LHCN-M2 (cell line): ENCODE measurements at places on chromosomes 12 and 14.

DNA sequence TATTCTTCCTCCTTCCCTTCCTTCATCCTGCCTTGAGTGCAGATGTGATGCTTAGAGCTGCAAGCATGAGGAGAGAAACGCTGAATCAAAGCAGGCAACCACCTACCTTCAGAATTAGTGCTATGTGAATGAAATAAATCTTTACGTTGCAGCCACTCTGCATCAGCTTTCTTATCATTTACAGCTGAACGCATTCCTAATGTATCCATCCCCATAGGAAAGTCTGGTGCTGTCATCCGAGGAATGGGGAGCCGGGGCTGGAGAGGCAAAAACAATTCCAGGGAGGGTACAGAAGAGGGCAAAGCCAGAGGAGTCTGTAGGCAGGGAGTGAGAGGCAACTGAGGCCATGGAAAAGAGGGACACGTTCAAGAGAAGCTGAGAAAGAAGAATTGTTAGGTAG, 90.0 kb downstream of the GCH1 start:
- DNase-seq: no peak

- no peak for DNase-seq
Measured at GRCh38 chr14:96671218-96671617, 126.0 kb upstream of the VRK1 start.

- DNase-seq: no peak
Measured at GRCh38 chr14:33592297-33592696, 358.6 kb downstream of the EGLN3 start.

DNA sequence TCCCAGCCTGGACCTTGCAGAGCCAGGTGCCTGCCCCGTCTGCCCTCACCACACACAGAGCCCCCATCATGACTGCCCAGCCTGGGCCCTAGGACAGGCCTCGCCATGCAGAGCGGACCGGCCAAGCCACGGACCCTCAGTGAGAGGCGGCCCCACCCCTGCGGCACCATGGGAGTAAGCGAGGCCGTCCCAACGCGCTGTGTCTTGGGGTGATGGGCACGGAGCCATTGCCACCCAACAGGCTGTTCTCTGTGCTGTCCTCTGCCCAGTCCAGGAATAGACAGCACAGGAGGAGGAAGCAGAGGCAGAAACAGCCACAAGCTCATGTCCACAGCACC, 39.2 kb downstream of the GALNT9 start:
- no peak for DNase-seq

DNA sequence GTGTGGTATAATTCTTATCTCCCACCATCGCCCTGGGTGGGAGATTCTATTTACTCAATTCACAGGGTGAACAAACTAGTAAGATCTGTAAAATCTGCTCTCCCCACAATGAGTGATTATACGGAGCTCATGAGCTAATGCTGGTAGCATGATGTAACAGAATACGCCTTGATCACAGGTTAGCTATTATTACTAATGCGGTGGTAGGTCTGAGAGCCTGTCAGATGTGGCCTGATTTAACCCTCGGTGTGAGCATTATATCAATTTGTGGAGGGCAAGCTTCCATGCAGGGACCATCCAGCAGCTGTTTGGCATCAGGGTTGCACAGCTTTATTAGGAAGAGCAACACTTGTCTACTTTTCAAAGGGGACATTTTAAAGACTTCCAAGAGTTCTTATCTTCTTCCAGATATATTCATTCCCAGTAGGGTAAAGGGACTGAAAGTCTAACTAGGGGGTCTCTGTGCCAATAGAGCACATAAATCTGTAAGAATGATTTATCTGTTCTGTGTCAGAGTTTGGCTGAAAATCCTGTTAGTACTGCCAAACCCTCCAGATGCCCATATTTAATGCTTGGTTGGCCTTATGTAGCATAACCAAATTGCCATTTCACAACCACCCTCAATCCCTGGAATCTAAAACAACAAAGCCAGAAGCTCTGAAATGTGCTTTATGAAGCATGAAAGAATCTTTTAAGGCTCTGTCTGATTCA, 18.7 kb downstream of the TSHR start:
- no peak for DNase-seq

GRCh38 chr12:78725033-78725432, 139.5 kb upstream of the SYT1 start:
- DNase-seq: no peak

DNA sequence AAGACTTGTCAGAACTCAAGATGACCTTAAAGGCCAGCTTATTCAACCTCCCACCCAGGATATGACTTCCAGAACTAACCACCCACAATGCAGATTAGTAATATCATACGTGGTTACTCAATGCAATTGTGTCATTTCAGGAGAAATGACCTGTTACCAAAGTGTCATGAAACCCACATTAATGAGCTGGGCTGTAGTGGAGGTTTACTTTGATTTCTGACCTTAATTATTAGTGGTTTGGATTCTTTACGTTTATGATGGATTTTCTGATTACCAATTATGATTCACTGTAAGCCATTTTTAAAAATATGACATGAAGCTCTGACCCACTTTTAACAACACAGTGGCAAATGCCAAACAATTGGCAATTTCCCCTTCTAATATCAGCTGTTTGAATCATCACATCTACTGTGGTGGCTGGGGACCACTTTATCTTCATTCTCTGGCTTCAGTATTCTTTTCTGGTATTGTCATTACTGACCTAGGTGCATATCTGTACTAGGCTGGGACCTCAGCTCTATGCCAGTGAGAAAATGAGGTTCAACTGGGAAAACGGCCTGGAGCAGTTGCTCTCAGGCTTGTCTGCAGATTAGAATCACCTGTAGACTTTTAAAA, 223.3 kb downstream of the RGS6 start:
- no peak for DNase-seq

DNA sequence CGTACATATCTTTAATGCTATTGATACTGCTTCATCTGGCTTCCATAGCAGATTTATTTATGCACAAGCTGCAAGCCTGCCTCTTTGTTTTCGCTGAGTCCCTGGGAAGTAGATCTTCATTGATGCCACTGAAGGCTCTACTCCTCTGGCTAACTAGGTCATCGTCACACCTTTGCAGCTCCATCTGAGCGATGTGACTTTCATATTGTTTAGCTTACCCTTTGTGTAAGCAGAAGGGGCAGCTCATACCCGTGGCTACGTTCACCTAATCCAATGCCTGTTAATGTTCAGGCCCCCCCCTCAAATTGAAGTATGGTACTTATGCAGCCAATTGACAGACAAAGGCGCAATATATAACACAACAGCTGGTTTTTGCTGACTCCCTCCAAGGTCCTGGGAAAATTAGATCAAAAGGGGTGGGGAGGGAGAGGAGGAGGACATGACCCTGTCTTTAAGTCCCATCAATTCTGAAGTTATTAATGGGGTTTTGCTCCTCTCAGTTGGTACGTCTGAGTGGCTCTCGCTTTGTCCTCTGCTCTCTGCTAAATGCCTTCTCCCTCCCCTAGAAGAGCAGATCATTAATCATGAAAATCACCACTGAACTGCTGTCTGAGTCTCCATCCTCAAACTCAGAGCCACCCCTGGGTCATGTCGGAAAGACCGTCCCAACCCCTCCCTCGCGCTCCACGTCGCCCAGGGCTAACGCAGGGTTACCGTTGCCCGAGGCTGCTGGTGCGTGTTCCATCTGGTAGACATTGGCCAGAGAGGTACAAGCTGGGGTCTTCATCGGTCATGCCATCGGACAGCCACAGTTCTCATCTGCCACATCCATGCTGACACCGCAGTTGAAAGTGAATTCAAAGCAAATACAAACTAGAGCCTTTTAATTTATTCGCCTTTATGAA, 128.8 kb downstream of the ADGRD1 start:
- no peak for DNase-seq

DNA sequence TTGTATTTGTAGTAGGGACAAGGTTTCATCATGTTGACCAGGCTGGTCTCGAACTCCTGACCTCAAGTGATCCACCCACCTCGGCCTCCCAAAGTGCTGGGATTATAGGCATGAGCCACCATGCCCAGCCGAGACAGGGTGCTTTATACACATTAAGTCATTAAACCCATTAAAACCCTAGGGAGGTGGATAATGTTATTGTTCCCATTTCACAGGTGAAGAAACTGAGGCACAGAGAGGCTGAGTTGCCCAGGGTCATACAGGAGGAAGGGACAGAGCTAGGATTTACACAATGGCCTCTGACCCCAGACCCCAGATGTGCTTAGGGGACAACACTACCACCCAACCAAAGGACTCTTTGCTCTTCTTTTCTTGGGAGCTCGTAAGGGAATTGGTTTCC, 51.0 kb upstream of the RIN3 start:
- DNase-seq: no peak

- DNase-seq: peak; percentile 75
Measured at GRCh38 chr12:126069549-126070165, 1004.4 kb downstream of the AACS start.

- no peak for DNase-seq
Measured at GRCh38 chr12:18799561-18799960, 61.6 kb downstream of the CAPZA3 start.

DNA sequence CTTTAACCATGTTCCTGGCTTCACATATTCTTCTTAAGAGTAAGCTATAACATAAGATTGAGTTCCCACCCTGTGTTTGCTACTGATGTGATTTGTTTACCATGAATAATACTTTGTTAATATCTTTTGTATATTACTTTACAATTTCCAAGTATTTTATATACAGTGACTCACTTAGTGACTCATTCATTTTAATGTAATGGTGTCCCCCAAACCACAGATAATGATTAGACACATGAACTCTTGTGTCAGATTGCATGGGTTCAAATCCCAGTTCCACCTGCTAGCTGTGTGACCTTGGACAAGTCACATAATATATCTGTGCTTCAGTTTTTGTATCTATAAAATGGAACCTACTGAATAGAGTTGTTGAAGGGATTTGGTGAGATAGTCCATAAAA, 76.1 kb downstream of the MYF5 start:
- DNase-seq: peak; percentile 15

- peak; percentile 26 for DNase-seq
Measured at GRCh38 chr14:33435911-33436689, 497.4 kb downstream of the NPAS3 start.

DNA sequence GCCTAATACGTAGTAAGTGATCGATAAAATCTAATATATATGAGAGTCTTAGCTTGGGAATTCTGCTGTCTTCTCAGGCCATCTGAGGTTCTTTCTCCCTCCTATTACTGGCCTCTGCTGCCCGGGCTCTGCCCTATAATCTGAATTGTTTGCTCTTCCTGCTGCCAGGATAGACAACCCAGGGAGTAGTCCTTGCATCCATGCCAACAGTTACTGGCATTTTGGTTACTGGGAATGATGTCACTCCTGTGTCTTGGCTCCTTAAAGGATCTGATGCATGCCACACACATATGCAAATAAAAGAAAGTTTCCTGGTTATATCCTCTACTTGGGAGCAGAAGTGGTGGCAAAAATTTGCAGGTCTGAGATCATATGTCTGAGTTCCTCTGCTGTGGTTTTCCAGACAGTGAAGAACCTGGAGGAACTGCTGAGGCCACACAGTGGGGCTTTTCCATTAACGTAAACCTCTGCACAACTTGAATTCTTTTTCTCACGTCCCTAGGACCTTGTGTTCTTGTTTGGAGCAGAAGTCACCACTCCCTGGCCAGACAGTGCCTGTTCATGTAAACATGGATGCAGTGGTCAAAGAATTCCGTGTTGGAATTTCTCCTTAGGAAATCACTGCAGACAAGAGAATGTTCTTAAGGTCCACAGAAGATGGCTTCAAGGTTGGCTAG, 320.6 kb upstream of the TBX3 start:
- DNase-seq: no peak

DNA sequence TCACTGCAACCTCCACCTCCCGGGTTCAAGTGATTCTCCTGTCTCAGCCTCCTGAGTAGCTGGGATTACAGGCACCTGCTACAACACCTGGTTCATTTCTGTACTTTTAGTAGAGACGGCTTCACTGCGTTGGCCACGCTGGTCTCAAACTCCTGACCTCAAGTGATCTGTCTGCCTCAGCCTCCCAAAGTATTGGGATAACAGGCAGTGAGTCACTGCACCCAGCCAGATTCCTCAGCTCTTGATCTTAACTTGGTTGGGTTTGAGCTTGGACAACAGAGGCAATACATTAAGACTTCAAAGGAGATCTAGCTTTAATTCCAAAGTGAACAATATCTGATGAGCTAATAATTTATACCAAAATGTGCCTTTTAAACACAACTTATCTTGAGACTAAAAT, 5.6 kb downstream of the DAZAP2 start:
- no peak for DNase-seq

DNA sequence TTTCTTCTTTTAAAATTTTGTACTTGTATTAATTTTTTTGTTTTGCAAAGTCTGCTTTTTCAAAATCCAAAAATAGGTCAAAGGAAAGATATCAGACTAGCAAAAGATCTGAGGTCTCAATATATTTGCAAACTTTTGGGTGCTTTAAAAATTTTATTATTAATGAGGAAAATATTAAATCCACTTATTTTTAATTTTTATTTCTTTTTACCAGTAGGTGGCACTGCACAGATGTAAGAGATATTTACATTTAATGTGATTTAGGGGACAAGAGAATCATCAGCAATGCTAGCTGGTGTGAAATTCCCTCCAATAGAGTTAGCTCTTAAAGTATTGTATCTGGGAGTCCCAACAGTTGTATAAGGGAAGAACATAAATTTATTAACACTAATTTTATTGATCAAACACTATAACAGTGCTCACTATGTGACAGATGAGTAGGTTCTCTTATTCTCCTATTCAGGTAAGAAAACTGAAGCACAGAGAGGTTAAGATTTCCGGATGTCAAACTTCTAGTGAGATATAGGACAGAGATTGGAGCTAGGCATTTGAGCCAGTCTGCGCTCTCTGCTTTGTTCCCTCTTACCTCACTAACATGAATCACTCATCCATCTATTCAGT, 30.5 kb downstream of the ALX1 start:
- DNase-seq: peak; percentile 1

DNA sequence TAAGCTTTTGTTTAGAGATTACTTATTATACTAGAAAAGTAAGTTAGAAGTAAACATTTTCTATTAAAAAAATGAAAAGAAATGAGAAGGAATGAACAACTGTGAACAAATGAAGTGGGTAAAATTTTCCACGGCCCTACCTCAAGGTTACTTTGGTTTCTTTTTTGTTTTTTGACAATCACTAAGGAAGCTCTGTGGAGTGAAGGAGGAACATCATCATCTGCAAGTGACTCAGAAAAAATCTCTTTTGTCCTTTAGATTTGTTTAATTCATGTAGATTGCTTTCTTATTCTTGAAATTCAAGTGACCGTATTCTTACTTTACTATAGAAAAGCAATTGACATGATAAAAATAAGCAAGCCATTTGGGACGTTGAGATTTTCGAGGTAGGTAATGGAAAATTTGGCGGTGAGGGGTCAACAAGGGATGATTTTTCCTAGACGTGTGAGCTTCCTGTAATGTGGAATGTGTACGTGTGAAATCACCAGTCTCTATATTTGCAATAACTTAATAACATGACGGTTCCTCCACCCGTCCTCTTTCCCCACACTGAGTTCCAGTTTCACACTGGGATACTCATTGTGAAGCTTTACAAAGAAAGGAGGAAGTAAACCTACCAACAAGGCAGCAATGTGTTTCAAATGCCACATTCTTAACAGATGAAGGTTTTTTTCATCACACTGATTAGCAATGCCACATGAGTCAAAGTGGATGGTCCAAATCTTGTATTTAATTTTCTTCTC, 62.3 kb upstream of the EGLN3 start:
- no peak for DNase-seq
